Right kidney (tissue), 9 donors: ENCODE measurements at places on chromosomes 6 and 20.

GRCh38 chr6:90256698-90257485, 39.8 kb downstream of the BACH2 start:
- no peak for DNase-seq

- no peak for DNase-seq
Observed at GRCh38 chr20:11344939-11345338, 572.8 kb upstream of the BTBD3 start.

DNA sequence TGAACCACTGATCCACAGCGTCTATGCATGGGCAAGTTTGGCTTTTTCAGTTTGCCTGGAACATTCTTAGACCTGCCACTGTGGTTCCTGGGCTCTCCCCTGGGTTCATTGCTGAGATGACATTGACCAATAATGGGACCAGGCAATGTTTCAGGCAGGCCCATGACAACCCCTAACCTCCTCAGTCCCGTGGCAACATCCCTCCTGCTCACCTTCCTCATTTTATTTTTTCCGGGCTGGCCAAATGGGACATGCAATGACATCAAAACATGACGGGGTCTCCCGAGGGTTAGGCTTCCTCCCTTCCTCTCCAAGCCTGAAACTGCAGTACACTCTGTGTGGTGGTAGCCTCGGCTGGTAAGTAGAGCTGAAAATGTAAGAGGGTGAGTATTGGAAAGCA, 234.0 kb upstream of the RREB1 start:
- no peak for DNase-seq

DNA sequence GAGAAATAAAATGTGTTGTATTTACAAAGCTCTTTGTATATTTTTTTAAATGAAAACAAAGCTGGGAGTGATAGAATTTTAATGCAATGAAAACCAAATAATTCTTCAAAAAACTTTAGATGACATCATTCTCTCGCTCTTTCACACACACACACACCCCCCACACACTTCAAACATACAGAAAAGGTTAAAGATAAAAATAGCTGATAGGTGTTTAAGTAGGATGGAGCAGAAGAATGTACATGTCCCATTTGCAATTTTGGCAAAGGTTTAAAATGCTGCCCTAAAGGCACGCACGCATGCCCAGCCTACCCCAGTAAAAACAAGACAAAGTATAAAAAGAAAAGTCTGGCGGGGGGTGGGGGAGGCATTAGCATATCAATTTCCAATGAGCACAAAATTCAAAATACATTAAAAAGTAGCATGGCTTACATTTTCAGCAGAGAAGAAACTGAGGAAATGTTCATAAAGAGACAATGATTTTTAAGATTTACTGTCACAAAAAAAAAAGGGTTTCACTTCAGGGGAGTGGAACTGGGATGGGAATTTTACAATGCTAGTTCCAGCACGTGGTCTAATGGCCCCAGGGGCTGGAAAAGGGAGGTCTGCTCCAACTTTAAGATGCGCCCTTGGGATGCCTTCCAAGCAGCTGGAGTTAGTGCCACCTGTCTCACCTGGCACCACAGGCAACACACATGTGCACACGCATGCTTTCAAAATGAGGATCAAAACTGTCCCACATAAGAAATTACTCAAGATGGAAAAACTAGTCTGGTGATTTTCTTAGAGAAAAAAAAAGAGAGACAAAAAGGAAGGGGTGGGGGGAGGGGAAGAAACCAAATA, 55.1 kb upstream of the NFATC2 start:
- DNase-seq: no peak

DNA sequence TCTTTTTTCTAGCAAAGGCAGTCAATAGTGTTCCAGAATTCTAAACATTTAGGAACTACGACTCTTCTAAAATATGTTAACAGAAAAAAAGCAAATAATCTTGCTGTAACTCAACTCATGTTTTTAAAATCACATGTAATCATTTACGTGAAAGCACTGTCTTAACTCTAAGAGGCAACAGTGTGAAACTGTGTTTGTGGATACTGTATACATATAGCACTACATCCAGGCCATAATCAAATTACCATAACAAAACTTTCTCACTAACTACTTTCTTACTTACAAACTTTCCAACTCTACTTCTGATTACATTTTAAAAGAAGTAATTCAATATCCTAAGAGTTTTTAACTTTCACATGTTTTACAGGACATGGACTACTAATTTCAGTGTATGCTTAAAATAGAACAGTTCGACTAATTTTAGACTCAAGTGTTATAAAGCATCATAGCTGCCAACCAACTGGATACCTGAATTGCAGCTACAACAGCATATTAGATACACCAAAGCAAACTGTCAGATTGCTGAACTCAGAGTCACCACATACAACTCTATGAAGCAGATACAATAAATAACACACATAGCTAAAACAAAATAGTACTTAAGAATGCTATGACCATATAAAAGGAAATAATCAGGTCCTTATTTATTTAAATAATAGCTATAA, 121.6 kb upstream of the BEND6 start:
- no peak for DNase-seq

DNA sequence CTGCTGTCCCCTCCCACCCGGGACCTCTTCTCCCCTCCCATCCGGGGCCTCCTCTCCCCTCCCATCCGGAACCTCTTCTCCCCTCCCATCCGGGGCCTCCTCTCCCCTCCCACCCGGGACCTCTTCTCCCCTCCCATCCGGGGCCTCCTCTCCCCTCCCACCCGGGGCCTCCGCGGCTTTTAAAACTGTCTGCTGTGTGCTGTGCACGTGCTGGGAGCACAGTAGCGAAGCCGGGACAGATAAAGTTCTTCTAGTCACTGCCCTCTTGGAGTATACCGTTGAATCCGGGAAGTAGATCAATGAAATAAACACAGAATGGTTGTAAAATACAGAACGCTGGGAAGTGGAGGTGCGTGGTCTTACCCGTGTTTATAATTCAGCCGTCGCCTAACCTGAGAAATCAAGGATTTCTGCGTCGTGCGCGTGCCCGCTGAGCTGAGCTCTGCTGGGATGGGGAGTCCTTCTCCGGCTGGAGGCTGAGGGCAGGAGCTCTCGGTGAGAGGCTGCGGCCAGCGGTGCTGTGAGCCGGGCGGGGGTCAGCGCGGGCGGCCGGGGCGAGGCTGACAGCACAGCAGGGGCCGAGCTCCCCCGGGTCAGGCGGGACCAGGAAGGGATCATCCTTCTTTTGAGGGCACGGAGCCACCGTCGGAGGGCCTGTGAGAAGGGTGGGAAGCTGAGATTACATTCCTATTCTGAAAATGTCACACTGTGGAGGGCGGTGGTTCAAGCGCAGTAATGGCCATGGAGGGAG, 19.6 kb upstream of the KIF25 start:
- no peak for DNase-seq

GRCh38 chr6:73231986-73232391, 6.7 kb upstream of the KHDC1L start:
- no peak for DNase-seq

DNA sequence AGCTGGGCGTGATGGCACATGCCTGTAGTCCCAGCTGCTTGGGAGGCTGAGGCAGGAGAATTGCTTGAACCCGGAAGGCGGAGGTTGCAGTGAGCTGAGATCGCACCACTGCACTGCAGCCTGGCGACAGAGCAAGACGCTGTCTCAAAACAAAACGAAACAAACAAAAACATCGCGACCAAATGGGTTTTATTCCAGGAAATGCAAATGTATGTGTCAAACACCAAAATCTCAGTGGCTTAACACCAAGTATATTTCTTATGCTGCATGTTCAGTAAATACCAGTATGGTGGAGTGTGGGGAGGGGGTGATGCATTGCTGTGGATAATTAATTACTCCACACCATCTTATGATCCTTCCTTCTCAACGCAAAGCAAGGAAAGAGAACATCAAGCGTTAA, 28.1 kb downstream of the ACTR5 start:
- DNase-seq: no peak

- no peak for DNase-seq
Observed at GRCh38 chr6:157693867-157694266, 129.2 kb upstream of the SNX9 start.
